ENCODE measurements at places on chromosomes 5 and 9.

- no peak for DNase-seq
Observed at GRCh38 chr5:139619861-139620260, 28.3 kb upstream of the CXXC5 start.

DNA sequence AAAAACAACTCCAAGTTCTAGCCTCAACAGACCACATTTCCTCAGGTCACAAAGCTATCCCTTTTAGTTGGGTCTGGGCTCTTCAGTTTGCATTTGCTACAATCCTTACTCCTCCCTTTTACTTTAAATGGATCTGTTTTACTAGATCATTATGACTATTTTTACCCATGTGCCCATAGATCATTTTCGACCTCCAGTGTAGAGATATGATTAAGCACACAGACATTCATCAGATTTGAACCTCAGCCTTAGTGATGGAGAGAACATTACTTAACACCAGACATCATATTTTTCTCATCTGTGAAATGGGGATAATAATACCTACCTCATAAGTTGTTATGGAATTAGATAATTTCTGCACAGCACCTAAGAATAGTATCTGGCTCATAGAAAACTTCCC, 141.9 kb downstream of the NPR3 start:
- no peak for DNase-seq

DNA sequence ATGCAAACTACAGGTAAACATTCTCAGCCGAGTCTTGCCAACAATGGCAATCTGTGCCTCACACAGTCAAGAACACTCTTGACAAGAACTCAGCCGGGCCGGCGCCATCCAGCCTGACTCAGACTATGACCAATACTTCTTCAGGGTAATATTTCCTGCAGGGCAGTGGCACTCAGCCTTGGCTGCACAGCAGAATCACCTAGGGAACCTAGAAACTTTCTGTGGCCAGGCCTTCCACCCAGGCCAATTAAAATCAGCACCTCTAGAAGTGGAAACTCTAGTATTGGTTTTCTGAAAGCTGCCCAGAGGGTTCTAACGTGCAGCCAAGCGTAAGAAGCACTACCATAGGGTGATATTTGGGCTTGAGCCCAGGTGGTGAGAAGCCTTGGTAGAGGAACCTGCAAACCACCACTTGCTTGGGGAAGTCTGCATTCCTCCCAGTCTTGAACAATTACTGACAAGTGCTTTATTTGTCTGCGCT, 120.6 kb downstream of the TTLL11 start:
- DNase-seq, result no peak

GRCh38 chr9:38246833-38247232, 145.7 kb upstream of the ALDH1B1 start:
- no peak for DNase-seq

DNA sequence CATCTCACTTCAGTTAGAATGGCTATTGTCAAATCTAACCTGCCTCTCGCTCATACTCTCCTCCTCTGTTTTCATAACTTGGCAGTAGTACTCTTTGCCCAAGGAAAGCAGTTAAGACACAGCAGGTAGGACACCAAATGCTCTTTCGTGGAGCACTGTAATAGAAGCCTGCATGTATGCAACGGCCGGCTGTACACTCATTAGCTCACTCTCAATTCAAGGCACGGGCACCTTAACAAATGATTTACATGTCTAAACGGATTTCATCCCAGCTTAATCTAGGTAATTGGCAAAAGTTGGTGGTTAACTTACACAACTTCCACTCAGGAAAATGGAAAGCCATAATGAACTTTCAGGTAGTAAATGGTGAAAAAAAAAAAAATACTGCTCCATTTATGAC, 14.9 kb downstream of the DEPDC1B start:
- no peak for DNase-seq

GRCh38 chr5:169956756-169957155, 23.5 kb downstream of the INSYN2B start:
- DNase-seq, result no peak

DNA sequence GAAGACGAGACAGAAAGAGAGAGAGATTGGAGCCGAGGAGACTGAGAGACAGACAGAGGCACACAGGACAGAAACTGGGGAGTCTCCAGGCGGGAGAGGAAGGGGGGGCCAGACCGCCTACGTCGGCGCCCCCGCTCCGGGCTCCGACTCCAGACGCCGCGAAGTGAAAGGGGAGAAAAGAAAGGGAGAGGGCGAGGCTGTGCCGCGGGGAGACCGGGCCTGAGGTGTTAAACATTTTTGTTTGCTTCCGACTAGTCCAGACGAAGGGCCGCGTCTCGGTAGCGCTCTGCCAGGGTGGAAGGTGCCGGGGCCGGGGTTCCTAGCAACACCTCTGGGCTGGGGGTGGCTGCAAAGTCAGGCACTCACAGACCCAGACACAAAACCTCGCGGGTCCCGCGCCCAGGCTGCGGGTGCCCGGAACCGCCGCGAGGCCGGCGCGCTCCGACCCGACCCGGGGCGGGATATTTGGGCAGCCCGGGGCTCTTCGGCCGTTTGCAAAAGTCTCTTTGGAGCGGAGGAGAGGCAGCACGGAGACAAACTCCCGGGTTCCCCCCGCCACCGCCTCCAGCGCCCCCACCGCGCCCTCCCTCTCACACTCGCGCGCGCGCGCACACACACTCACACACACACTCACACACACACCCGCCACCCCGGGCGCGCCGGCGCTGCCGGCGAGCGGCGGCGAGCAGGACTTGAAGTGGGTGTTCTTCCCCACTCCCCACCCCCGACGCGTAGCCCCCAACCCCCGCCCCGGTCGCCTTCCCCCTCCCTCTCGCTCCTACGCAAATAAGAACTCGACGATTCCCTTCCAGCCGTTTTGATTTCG, 626 bp upstream of the FST start:
- DNase-seq, result no peak

- no peak for DNase-seq
Observed at GRCh38 chr9:96022445-96023051, 147.1 kb downstream of the ERCC6L2 start.
